Esophagus muscularis mucosa (tissue), 4 donors: ENCODE measurements at places on chromosomes 6 and 20. TPM values are rescaled to one million over a fixed set of nuclear protein-coding genes. Genes with fewer than 3 reads are reported as not detected.

OR2H2 gene
- total RNA-seq, result not detected

- DNase-seq, result no peak
- no peaks in the 10 kb centered on the region for H3K4me1 ChIP-seq
- no peaks in the 10 kb centered on the region for H3K27me3 ChIP-seq
- H3K4me3 ChIP-seq, result no peak overlapping the region
- H3K27ac ChIP-seq, result no peak overlapping the region
These were observed 217.9 kb upstream of the FOXA2 start for GRCh38 chr20:22802296-22802695.

DNA sequence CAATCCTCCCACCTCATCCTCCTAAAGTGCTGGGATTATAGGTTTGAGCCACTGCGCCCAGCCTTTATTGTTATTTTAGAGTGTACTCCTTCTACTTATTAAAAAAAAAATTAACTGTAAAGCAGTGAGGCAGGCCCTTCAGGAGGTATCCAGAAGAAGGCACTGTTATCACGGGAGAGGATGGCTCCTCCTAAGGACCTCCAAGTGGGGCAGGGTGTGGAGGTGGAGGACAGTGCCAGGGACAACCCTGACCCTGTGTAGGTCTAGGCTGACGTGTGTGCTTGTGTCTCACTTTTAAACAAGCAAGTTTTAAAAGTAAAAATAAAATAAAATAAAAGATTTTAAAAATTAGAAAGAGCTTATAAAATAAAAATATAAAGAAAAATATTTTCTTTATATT lies 23.7 kb upstream of the TAF4 start:
- no peak for DNase-seq
- H3K4me3 ChIP-seq, result no peak overlapping the region
- H3K36me3 ChIP-seq, result no peaks in the 10 kb centered on the region
- no peaks in the 10 kb centered on the region for H3K4me1 ChIP-seq
- H3K27ac ChIP-seq, result no peak overlapping the region

- H3K27me3 ChIP-seq, result no peaks in the 10 kb centered on the region
- no peak overlapping the region for H3K27ac ChIP-seq
- no peak for DNase-seq
- no peak overlapping the region for H3K4me3 ChIP-seq
These were observed 223.0 kb downstream of the NFATC2 start for GRCh38 chr20:51319522-51319921.

- H3K4me1 ChIP-seq, result peaks cover 28% of the 10 kb centered on the region
- no peak overlapping the region for H3K27ac ChIP-seq
- no peak for DNase-seq
- H3K27me3 ChIP-seq, result no peaks in the 10 kb centered on the region
- H3K36me3 ChIP-seq, result no peaks in the 10 kb centered on the region
- H3K4me3 ChIP-seq, result no peak overlapping the region
These were observed 109.0 kb upstream of the TRAF3IP2 start for GRCh38 chr6:111714416-111715270.

THEMIS gene
- total RNA-seq, result 0.39 TPM

SRMS gene
- not detected for total RNA-seq

TRIM31 gene
- 1.3 TPM for total RNA-seq

DNA sequence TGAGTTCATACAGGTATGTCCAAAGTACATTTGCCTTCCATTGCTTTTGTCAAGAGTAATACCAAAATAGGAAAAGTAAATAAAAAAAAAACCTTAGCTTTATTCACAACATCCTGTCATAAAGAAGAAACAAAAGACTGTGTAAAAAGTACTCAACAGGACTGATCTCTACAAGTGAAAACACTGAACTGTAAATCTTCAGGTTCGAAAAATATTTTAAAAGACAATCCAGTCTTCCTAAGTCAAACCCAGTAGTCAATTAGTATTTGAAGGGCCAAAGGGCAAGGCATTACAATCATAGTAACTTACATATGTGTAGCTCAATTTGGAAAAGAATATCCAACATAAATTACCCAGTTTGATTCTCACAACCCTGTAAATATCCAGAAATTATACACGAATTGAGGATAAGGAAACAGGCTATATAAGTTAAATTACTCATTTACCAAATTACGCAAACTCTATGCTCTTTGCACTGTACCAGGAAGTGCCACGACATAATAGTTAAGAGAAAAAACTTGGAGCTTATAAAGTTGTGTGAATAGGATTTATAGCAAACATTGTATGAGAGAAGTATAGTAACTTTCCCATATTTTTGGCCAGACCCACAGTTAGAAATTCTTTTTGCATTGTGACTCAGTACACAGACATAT lies 21.2 kb downstream of the PTPRK start:
- no peaks in the 10 kb centered on the region for H3K27me3 ChIP-seq
- H3K4me3 ChIP-seq, result no peak overlapping the region
- no peak overlapping the region for H3K27ac ChIP-seq
- H3K4me1 ChIP-seq, result peaks cover 53% of the 10 kb centered on the region
- H3K36me3 ChIP-seq, result no peaks in the 10 kb centered on the region

PKIB gene
- total RNA-seq, result 1.2 TPM

DNA sequence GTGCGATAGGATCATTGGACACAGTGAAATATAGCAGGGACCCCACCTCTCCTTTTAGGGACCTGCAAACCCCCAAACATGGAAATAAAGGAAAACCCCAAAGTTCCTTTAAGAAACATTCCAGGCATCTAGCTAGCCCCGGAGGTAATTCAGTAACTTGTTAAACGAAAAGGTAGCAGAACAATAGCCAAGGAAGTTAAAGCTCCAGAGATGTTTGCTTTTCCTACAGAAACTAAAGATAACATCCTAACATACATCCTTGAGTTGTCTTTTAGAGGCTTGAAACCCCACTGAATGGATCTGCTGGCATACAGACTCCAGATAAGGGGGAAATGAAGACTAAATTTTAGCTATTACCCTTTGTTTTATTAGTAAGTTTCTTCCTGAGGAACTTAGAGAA lies 51.0 kb downstream of the FAM184A start:
- H3K4me3 ChIP-seq, result no peak overlapping the region
- peaks cover 3% of the 10 kb centered on the region for H3K4me1 ChIP-seq
- no peaks in the 10 kb centered on the region for H3K36me3 ChIP-seq
- H3K27me3 ChIP-seq, result no peaks in the 10 kb centered on the region

DNA sequence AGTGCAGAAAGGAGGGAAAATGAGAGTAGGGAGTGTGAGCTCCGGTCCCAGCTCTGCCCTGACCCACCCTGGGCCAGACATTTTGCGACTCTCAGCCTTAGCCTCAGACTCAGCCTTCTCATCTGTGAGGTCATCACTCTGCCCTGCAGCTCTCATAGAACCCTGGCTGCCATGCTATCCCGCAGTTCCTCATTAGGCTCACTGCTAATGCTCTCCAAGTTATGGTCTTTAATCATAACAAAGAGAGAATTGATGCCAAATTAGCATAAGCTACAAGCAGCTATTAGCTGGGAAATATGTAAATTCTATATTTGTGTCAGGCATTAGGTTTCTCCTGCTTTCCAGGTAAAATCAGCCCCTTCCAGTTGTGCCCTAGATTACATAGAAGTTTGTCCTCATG lies 46.5 kb upstream of the MLN start:
- H3K27me3 ChIP-seq, result no peaks in the 10 kb centered on the region
- H3K4me1 ChIP-seq, result no peaks in the 10 kb centered on the region
- DNase-seq, result no peak
- H3K4me3 ChIP-seq, result no peak overlapping the region
- no peaks in the 10 kb centered on the region for H3K36me3 ChIP-seq

- no peak for DNase-seq
- H3K36me3 ChIP-seq, result no peaks in the 10 kb centered on the region
- H3K4me1 ChIP-seq, result peaks cover 12% of the 10 kb centered on the region
- no peak overlapping the region for H3K4me3 ChIP-seq
- H3K27me3 ChIP-seq, result no peaks in the 10 kb centered on the region
These were observed 9.9 kb downstream of the MAFB start for GRCh38 chr20:40679184-40679583.

CNR1 gene
- total RNA-seq, result 7.1 TPM

DNA sequence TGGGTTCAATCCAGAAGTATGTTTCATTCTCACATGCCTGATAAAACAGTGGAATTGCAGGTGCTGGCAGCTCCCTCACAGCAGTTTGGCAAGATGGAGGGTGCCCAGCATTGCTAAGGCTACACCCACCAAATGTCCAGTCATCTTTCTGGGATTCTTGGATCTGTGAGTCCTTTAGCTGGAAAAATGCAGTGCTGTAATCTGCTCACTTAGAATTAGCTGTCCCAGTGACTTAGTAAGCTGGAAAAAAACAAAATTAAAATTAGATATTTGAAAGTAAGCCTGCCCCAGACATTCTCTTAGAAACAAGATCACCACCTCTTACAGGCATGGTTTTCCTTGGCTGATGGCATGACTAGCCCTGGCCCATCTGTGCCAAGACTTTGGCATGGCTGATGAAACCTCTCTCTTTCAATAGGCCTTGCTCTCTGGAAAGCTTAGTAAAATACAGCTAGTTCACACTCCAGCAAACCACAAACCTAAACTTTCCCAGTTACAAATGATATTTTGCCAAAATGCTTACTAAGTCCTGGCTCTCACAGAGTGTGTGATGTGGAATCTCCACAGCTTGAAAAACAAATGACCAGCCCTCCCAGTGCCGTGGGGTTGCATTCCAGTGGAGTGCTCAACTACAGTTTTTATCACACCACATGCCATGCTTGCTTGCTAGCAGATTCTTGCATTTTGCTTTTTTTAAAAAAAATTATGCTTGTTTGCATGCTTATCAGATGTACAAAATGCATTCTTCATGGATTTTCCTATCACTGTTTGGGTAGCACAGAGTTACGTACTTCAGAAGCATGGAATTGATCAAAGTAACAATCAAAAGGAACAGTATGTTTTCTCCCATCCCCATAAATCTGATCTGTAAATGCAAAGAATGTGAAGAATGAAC lies 261.5 kb downstream of the EYA4 start:
- H3K27ac ChIP-seq, result no peak overlapping the region
- no peak overlapping the region for H3K4me3 ChIP-seq
- no peak for DNase-seq
- H3K27me3 ChIP-seq, result no peaks in the 10 kb centered on the region

DNA sequence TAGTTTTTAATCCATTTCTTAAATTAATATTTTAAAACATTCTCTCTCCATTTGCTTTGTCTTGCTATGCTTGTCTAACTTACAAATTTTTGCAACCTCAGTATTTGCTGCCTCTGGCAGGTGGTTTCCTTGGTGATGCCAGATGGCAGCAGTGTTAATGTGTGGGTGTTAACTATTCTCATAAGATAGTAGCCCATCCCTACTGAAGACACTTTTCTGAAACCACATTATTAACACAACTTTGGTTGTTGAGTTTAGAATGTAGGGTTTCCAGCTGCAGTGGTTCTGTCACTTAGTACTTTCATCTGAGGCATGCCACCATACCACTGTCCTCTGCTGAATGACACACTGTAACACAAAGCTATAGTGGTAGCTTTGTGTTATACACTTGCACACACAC lies 75.1 kb downstream of the MYO6 start:
- H3K4me1 ChIP-seq, result no peaks in the 10 kb centered on the region
- no peak overlapping the region for H3K27ac ChIP-seq
- DNase-seq, result no peak
- no peaks in the 10 kb centered on the region for H3K36me3 ChIP-seq
- no peaks in the 10 kb centered on the region for H3K27me3 ChIP-seq

FOXC1 gene
- 15.4 TPM for total RNA-seq

DNA sequence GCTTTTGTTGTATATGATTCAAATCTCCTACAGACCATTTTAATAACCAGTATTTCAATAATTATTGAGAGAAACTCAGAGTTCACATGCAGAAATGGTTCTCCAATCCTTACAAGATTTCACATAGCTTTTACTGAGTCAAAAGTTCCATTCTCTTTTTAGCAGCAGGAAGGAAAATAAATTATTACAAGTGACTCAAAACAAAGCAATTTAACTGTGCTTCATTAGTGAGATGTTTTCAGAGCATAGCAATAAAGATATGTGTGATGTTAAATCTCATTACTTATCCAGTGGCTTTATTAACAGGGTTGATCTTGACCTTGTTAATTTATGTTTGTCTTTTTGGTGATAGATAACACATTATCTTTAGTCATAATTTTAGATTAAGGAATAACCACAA lies 22.0 kb downstream of the KIF13A start:
- no peak for DNase-seq

DNA sequence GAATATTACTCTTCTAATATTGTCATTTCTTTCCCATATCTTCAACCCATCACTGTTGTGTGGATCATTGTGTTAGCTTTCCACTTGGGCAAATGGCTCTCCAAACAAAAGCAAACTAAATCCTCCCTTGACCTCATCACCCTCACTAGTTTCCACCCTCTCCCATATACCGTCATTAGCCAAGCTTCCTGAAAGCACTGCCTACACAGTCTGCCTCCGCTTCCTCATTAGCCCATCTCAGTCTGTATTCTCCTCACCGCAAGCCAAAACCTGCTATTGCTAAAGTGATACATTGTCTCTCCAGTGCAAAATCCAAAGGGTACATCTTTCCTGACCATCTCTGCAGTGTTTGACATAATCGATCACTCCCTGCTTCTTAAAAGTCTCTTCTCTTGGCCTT lies 212.6 kb downstream of the CLIC5 start:
- H3K27ac ChIP-seq, result no peak overlapping the region
- H3K27me3 ChIP-seq, result no peaks in the 10 kb centered on the region
- H3K4me3 ChIP-seq, result no peak overlapping the region
- H3K4me1 ChIP-seq, result no peaks in the 10 kb centered on the region
- H3K36me3 ChIP-seq, result no peaks in the 10 kb centered on the region
- no peak for DNase-seq

DNA sequence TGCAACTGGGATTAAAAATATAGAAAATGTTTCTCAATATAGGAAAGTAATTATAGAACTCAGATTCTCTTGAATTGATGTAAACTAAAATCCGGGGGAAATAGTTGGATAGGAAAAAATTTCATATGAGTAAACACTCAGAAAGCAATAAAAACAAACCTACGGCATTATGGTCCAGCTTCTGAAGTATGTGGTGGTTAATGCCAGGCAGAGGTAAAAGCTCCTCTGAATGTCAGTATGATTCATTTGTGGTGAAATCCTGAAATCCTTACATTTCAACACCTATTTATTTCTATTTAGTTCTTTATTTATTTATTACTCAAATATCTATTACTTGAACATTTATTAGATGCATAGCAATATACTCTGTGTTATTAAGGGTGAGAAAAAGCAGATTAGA lies 145.1 kb downstream of the RIMS1 start:
- H3K27me3 ChIP-seq, result no peaks in the 10 kb centered on the region
- no peak overlapping the region for H3K4me3 ChIP-seq
- H3K27ac ChIP-seq, result no peak overlapping the region
- no peaks in the 10 kb centered on the region for H3K36me3 ChIP-seq
- H3K4me1 ChIP-seq, result no peaks in the 10 kb centered on the region
- no peak for DNase-seq

DNA sequence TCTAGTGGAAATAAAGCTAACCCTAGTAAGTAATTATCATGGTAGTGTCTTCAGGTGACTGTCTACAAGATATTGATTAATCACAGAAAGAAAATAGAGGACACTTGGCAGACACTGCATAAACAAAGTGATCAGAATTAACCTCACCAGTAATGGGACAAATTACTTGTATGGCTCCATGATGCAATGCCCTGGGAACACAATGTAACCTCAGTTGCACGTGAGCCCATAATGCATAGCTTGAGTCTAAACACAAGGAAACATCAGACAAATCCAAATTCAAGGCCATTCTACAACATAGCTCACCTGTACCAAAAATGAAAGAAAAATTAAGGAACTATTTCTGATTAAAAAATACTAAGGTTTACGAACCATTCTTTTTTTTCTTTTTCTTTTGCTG lies 92.4 kb upstream of the SSTR4 start:
- H3K27me3 ChIP-seq, result no peaks in the 10 kb centered on the region
- no peak overlapping the region for H3K27ac ChIP-seq
- DNase-seq, result peak; percentile 14
- H3K4me3 ChIP-seq, result no peak overlapping the region
- H3K4me1 ChIP-seq, result no peaks in the 10 kb centered on the region
- no peaks in the 10 kb centered on the region for H3K36me3 ChIP-seq
